ENCODE measurements at places on chromosomes 12 and 14.

- DNase-seq, result no peak
Measured at GRCh38 chr14:60349663-60350365, 100.8 kb downstream of the PPM1A start.

GRCh38 chr14:71592361-71592760 is 339.9 kb upstream of the RGS6 start:
- DNase-seq, result no peak

DNA sequence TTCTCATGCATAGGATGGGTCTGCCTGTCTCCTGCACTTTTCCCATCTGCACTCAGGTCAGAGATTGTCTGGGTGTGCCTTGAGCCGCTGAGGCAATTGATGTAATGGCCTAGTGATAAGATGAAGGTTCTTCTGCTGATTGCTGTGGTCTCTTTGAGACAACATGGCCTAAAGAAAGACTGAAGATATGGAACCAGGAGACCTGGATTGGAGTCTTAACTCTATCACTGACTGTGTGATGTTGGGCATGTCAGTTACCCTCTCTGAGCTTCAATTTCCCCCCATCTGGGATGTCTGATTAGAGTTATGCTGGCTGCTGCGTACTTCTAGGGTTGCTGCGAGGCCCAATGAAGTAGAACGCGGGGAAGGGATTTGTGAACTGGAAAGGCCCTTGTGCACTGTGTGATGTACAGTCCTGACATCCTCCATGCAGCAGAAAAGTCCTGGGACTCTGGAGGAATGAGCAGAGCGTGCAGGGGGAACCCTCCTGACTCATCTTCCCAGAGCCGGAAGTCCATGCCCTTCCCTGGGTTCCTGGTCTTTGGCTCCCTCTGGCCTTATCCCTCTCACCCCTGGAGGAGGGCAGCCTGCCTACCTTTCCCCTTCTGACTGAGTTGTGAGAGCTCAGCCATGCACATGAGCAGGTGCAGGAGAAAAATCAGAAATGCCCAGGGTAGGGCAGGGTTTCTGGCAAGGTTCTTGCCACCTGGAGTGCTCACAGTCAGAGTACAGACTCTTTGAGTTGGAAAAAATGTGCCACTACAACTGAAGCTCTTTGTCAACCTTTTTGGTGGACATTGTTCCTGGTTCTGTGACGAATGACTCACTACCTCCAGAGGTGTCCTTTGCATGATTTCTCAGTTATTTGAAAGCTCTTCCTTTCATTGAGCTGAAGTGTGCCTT is 21.1 kb downstream of the PLEKHD1 start:
- DNase-seq, result no peak

- no peak for DNase-seq
Measured at GRCh38 chr12:67747869-67748742, 99.6 kb downstream of the DYRK2 start.

DNA sequence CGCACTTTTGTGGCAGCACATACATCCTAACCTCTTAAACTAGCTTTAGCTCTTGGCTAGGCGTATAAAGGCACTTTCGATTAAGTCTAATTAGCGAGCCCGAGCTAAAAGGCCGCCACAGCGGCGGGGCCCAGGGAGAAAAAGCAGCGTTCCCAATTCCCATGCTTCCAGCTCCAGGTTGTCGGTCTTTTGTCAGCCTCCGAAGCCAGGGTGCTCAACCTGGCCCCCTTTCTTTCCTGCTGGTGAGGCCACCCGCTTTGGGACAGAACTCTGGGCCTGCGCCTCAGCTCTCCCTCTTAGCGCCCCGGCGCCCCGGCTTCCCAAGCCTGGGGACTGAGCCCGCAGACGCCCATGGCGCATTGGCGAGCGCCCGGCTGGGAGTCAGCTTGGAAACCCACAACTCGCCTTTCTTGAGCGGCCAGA is 33.3 kb upstream of the TBX5 start:
- no peak for DNase-seq

GRCh38 chr12:94725375-94726168 is 75.2 kb upstream of the TMCC3 start:
- no peak for DNase-seq

DNA sequence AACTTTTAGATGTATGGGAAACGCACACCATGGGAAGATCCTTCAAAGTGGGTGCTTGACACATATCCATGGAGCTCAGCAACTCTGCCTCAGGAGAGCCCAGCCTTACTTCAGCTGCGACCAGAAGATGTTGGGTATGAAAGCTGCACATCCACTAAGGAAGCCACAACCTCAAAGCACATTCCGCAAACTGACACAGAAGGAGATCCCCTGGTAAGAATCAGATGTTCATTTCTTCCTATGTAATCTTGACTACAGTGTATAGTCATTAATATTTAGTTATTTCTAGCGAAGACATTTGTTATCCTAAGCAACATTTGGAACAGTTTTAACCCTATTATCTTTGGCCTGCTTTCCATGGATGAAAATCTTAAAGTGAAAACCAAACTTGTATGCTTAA is 374.2 kb downstream of the NAV3 start:
- DNase-seq, result no peak

- DNase-seq, result no peak
Measured at GRCh38 chr12:3003357-3003992, 44.3 kb downstream of the TEAD4 start.

- no peak for DNase-seq
Measured at GRCh38 chr14:103029936-103030335, 27.4 kb downstream of the CDC42BPB start.

- DNase-seq, result no peak
Measured at GRCh38 chr12:126204326-126204725, 1139.1 kb downstream of the AACS start.

DNA sequence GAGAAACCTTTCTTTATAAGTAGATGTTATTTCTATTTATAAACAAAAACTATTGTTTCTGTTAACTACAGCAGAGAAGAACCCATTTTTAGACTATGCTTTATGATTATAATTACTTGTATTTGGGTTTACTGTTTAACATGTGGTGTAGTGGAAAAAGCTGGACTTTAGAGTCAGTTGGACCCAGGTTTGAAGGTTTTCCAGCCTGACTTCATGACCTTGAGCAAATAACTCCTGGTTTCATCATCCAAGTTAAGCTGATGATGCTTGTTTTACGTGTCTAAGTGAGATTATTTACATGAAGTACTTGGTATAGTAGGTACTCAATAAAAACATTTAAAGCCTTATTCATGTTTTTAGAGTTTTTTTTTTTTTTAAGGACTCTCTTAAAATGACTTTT is 221.8 kb upstream of the ARHGAP5 start:
- no peak for DNase-seq

GRCh38 chr12:6650832-6651231 is 3.6 kb upstream of the ACRBP start:
- no peak for DNase-seq

DNA sequence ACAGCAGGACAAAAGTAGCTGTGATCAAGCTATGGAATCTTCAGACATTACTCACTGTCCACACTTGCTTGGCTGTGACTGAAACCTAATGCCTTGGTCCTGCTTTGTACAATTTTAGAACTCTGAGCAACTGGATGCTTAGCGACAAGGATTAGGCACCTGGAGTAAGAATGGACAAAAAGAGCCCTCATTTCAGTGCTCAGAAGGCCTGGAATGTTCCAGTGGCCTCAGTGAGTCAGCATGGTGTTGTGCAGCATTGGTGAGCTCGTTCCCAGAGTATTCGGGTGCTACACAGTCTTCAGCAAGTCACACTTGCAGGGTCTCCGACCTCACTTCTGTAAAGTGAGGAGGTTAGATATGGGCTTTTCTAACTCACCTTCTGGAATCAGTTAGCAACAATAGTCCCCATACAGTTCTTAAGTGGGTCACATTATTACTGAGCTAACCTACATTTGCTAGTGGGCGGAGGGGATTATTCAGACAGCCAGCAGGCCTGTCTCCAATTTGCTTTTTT is 108.0 kb upstream of the MDM1 start:
- DNase-seq, result no peak

GRCh38 chr14:74628418-74628817 is 16.4 kb upstream of the LTBP2 start:
- DNase-seq, result no peak

DNA sequence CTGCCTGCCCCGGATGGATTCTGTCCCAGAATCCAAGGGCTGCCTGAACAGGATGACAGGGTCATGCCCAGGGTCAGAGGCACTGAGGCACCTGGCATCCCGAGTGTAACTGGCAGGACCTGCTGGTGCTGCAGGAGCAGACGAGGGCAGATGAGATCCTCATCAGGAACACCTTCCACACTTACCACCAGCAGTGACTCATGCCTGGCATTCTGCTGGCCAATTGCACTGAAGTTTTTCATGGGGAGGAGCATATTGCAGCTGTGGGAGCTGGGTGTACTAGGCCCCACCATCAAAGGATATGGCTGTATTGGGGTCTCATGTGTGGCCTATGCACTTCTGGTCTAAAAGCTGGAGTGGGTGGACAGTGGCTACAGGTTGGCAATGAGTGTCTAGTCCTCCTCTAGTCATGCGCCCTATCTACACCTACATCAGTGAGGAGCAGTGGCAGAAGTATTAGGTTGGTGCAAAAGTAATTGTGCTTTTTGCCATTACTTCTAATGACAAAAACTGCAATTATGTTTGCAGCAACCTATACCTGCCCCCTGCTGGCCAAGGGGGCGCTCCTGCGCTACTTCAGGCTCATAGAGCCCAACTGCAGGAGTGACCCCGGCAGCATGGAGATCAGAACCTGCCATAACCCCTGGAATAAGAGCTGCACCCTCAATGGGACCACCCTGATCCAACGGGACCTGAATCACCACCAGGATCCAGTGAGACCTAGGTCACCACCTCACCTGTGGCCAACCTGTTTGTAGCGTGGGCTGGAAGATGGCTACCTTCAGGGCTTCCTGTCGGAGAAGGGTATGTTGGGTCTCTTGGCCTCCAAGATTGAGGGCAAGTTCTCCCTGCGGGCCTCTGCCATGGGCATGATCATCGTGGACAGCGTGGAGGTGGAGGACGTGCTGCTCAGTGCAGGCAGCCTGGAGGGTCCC is 8.0 kb upstream of the C12orf42 start:
- DNase-seq, result no peak

DNA sequence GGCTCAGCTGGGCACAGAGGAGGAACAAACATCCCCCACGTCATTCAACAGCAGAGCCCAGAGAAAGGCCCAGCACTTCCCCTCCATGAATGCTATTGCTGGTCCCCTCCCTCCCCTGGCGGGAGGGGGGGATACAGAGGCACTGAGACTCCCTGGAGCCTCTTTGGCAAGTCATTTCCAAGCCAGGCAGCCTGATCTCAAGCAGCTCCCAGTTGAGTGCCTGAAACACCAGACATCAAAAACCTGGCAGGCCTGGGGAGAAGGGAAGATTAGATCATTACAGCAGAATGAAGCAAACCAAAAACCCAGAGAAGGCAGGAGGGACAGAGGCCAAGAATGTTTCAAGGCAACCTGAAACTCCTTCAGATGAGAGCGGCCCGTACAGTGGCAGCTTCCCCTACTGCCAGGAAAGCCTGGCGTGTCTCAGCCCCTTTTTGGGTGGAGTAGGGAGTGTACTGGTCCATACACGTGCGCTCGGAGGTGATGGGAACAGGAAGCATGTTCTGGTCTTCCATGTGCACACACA is 92.1 kb downstream of the LRRC74A start:
- DNase-seq, result no peak

Measured in T-helper 22 cell (primary cell).